Vagina (tissue), 2 donors: ENCODE measurements at places on chromosomes 2 and 18.

- H3K27ac ChIP-seq = no peak overlapping the region
- no peaks in the 10 kb centered on the region for H3K27me3 ChIP-seq
- no peak for DNase-seq
- no peaks in the 10 kb centered on the region for H3K36me3 ChIP-seq
Observed at GRCh38 chr2:228655331-228655730, 473.8 kb upstream of the SPHKAP start.

DNA sequence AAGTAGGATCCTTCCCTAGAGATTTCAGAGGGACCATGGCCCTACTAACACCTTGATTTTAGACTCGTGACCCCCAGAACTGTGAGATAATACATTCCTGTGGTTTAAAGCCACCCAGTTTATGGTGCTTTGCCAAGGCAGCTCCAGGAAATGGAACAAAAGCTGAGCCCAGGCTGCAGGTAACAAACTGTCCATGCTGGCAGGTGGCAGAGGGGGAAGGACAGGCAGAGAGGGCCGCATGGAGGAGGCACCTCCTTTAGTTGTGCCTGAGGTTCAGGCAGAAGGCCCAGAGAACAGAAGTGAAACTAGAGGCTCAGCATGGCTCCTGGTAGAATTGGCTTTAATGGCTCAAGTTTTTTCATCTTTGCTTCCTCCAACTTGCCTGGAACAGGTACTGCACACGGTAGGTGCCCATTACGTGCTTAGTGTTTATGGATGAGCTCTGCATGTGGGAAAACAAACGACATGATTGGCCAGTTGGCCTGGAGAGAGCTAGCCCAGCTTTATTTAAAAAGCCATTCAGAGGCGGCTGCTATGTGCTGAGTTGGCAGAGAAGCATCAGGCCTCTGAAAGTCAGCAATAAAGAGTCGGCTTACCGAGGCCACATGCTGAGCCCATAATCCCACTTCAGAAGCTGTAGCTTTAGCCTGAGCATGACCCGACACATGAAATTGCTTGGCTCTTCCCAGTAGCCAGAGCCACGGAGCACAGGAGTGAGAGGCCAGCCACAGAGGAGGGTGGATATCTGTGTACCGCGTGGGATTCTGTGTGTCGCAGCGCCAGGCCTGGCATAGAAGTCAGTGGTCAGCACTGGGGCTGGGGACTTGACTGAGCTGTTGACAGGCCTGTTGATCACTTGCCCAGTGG lies 36.5 kb downstream of the HS1BP3 start:
- no peak for DNase-seq
- H3K27ac ChIP-seq = peak overlapping the region; percentile 97
- H3K4me1 ChIP-seq = peaks cover 94% of the 10 kb centered on the region
- no peaks in the 10 kb centered on the region for H3K36me3 ChIP-seq
- H3K4me3 ChIP-seq = no peak overlapping the region
- no peaks in the 10 kb centered on the region for H3K27me3 ChIP-seq

DNA sequence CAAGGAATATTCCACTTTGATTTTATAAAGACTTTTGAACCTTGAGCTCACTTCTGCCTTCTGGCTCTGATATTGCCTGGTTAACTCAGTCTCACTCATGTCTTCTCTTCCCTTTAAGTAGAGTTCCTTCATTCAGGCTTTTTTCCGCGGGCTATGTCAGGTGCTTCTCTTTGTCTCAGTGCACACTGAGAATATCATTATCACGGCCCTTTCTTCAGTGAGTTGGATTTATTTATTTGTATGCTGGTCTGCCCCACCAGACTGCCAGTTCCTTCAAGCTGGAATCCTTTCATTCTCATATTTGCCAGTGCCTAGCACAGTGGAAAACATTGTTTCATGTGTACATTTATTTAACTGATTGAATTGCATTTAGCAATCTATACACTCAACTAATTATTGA lies 136.5 kb downstream of the DOK6 start:
- H3K36me3 ChIP-seq = no peaks in the 10 kb centered on the region
- DNase-seq = no peak
- no peak overlapping the region for H3K27ac ChIP-seq
- no peak overlapping the region for H3K4me3 ChIP-seq
- no peaks in the 10 kb centered on the region for H3K27me3 ChIP-seq

DNA sequence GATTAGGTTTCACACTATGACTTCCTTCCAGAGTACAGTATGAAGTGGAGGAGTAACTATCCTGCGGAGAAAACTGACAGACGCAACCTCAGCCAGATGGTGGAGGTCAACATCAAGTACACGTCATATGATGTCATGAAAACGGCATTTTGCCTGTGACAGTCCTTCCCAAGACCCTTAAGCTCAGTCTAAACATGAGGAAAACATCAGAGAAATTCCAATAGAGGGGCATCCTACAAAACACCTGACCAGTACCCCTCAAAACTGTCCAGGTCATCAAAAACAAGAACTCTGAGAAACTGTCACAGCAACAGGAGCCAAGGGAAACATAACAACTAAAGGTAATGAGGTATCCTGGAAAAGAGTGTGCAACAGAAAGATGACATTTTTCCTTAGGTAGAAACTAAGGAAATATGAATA lies 1.7 kb downstream of the RNU4ATAC start:
- no peak overlapping the region for H3K4me3 ChIP-seq
- peaks cover 45% of the 10 kb centered on the region for H3K4me1 ChIP-seq

DNA sequence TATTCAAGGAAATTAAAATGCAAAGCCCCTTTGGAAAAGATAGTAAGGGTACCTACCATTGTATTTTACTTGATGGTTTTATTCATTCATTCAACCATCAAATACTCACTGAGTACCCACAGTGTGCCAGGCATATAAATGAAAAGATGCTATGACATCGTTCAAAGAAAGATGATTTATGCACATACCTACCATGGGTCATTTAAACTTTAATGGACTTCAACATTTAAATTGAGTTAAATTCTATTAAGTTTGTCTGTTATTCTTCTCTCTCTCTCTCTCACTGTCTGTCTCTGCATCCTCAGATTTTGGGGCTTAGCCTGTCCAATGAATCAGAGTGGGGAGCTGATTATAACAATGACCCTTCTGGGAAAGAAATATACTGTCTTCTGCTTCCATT lies 87.9 kb downstream of the CERS6 start:
- H3K4me1 ChIP-seq = no peaks in the 10 kb centered on the region
- H3K27me3 ChIP-seq = no peaks in the 10 kb centered on the region
- no peaks in the 10 kb centered on the region for H3K36me3 ChIP-seq
- H3K27ac ChIP-seq = no peak overlapping the region

DNA sequence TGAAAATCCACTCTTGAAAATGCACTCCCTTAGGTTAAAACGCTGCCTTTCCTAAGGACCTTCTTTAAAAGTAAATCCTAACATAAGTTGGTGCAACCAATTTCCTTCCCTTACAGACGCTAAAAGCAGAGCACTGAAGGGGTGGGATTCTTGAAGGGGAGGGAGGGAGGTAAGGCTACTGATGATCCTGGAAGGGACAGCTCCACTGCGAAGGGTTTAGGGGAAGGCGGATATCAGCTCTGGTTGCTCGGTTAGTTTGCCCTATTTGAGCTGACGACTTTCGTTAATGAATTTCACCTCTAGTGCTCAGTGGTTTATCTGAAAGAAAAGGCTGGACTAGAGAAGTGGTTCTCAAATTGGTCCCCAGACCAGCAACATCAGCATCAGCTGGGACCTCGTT lies 49.7 kb upstream of the SIGLEC15 start:
- no peaks in the 10 kb centered on the region for H3K36me3 ChIP-seq
- H3K4me3 ChIP-seq = peak overlapping the region; percentile 54
- DNase-seq = no peak
- no peaks in the 10 kb centered on the region for H3K27me3 ChIP-seq
- no peak overlapping the region for H3K27ac ChIP-seq
- peaks cover 6% of the 10 kb centered on the region for H3K4me1 ChIP-seq

GRCh38 chr2:136530146-136530545 lies 235.2 kb upstream of the THSD7B start:
- H3K4me3 ChIP-seq = no peak overlapping the region
- H3K4me1 ChIP-seq = no peaks in the 10 kb centered on the region
- H3K27ac ChIP-seq = no peak overlapping the region
- H3K27me3 ChIP-seq = no peaks in the 10 kb centered on the region
- no peak for DNase-seq
- no peaks in the 10 kb centered on the region for H3K36me3 ChIP-seq

DNA sequence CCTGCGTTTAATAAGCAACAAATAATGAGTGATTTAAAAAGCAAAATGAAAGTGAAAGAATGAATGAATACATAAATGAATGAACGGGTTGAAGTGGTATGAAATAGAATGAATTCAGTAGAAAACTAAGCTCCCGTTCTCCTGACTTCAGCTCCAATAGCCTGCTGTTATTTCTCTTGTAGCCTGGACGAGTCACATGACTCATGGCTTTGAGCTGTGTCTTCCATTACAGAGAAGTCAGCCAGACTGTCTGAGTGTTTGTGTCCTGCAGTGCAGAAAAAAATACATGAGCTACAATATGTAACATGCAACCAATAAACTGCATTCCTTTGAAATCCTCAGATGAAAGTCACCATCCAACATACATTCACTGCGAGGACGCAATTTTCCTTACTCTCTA lies 21.2 kb downstream of the SCG2 start:
- H3K27me3 ChIP-seq = no peaks in the 10 kb centered on the region
- DNase-seq = no peak
- peaks cover 14% of the 10 kb centered on the region for H3K4me1 ChIP-seq
- no peaks in the 10 kb centered on the region for H3K36me3 ChIP-seq
- no peak overlapping the region for H3K4me3 ChIP-seq

DNA sequence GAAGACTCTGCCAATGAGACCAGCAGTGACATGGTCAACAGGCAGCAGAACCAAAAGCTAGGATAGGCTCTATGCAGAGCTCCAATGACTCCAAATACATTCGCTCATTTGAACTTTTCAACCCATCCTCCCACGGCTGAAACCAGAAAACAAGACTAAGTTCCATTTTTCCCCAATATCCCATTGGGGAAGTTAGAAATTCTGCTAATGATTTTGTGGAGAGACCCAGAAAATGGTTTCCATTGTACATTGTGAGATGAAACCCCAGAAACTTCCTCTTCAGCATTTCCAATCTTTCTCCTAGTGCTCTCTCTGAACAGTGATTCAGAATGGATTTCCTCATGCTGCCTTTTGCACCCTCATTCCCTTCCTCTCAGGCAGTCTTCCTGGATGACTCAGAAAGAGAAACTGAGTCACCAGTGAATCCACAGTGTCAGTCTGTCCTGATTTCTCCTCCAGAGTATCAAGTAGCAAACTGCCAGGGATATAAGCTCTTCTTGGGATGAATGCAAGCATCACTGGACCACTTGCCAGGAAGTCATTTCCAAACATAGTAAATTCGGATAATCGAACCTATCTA lies 467.7 kb upstream of the ID2 start:
- H3K36me3 ChIP-seq = no peaks in the 10 kb centered on the region
- no peak overlapping the region for H3K4me3 ChIP-seq
- H3K27me3 ChIP-seq = no peaks in the 10 kb centered on the region

GRCh38 chr2:128308284-128308731 lies 10.4 kb downstream of the HS6ST1 start:
- DNase-seq = no peak
- peaks cover 97% of the 10 kb centered on the region for H3K4me1 ChIP-seq
- no peaks in the 10 kb centered on the region for H3K36me3 ChIP-seq
- H3K4me3 ChIP-seq = no peak overlapping the region

GRCh38 chr18:61943175-61943964 lies 50.6 kb upstream of the RNF152 start:
- no peaks in the 10 kb centered on the region for H3K27me3 ChIP-seq
- DNase-seq = no peak
- H3K27ac ChIP-seq = no peak overlapping the region
- H3K4me1 ChIP-seq = no peaks in the 10 kb centered on the region

DNA sequence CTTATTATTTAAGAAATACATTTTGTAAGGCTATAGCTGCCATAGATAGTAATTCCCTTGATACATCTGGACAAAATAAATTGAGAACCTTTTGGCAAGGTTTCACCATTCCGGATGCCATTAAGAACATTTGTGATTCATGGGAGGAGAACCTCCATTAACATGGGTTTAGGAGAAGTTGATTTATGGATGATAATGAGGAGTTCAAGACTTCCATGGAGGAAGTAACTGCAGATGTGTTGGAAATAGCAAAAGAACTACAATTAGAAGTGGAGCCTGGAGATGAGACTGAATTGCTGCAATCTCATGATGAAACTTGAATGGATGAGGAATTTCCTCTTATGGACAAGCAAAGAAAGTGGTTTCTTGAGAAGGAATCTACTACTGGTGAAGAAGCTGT lies 17.3 kb downstream of the PHLPP1 start:
- no peaks in the 10 kb centered on the region for H3K36me3 ChIP-seq
- H3K4me1 ChIP-seq = no peaks in the 10 kb centered on the region
- DNase-seq = no peak
- H3K4me3 ChIP-seq = no peak overlapping the region
- H3K27me3 ChIP-seq = no peaks in the 10 kb centered on the region

DNA sequence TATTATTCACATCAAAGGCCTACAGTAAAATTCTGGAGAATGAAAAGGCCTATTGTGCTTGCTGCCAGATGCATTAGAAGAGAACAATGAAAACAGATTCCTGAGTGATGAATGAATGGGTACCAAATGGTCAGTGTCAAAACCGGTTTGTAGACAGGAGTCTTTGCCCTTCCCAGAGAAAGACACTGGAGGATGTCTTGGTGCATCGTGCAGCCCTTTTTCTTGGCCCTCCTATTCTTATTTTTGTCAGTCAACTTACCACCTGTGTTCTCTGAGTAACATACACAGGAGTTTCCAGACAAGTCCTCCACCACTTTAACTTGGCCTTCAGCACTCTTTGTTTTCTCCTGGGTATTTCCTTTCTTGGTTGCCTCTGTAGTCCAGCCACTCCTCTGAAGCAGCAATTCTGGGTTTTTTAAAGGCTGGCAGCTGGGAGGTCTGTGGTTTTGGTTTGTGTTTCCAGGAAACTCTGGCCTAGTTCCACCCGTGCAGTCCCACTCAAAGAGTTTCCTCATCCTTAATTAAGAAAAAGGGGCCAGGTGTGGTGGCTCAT lies 29.4 kb downstream of the PSTPIP2 start:
- H3K36me3 ChIP-seq = no peaks in the 10 kb centered on the region
- H3K4me1 ChIP-seq = no peaks in the 10 kb centered on the region
- no peak overlapping the region for H3K4me3 ChIP-seq
- H3K27me3 ChIP-seq = no peaks in the 10 kb centered on the region

DNA sequence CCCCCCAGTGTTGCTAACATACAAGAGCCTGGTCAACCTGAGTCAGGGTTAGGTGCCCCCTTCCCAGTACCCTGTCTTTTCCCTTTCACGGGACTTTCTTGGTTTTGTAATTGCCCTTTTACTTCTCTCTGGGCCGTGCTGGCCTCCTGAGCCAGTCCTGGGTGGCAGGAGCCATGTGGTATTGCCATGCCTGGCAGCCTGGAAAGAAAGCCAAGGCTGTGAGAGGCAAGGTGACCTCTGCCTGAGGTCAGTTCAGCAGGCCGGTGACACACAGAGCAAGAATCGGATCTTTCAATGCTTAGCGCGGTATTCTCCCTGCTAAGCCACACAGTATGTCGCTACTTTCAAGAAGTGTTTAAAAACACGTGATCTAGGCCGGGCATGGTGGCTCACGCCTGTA lies 52.3 kb downstream of the C18orf63 start:
- H3K36me3 ChIP-seq = no peaks in the 10 kb centered on the region
- H3K27ac ChIP-seq = no peak overlapping the region
- no peak for DNase-seq
- no peak overlapping the region for H3K4me3 ChIP-seq

GRCh38 chr18:60746919-60747318 lies 374.3 kb upstream of the MC4R start:
- no peaks in the 10 kb centered on the region for H3K27me3 ChIP-seq
- no peak overlapping the region for H3K4me3 ChIP-seq
- no peak overlapping the region for H3K27ac ChIP-seq
- no peaks in the 10 kb centered on the region for H3K36me3 ChIP-seq
- H3K4me1 ChIP-seq = no peaks in the 10 kb centered on the region

GRCh38 chr18:23330423-23330822 lies 122.7 kb upstream of the RIOK3 start:
- no peaks in the 10 kb centered on the region for H3K27me3 ChIP-seq
- no peaks in the 10 kb centered on the region for H3K36me3 ChIP-seq
- H3K4me1 ChIP-seq = no peaks in the 10 kb centered on the region
- no peak for DNase-seq
- H3K27ac ChIP-seq = no peak overlapping the region
